Stimulated activated CD4-positive, alpha-beta T cell treated with anti-CD3 and anti-CD28 coated beads, Interleukin-4, amount 100 ng/mL, for 48 hours (primary cell): ENCODE measurements at places on chromosomes 11 and 22.

- DNase-seq, result no peak
Observed at GRCh38 chr11:96055706-96056387, 131.9 kb upstream of the MTMR2 start.

- no peak for DNase-seq
Observed at GRCh38 chr11:67651976-67652781, 1.6 kb upstream of the ACY3 start.

DNA sequence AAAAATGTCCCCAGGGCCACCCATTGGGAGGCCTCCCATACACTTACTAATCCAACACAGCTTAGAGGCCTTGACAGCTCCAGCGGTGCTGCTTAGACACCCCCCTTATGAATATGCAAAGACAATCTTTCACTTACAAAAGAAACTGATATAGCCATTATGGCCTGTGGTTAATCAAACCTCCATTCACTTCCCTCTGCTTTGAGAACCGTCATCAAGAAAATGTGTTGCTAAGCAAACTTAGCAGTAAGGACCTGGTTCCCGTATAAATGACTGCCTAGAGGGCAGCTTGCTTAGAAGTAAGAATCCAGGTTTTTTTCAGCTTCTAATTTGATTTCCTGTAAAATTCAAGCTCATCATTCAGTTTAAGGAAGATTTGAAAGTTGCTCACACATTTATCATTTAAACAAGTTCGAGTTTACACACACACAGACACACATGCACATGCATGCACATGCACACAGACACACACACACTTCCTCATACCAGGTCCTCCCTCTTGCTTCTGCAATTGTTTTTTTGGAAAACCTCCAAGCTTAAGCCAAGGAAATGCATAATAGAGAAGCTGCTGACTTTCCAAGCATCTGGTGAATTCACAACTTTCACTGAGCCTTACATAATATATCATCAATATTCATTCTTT, 137.7 kb upstream of the BLID start:
- DNase-seq, result no peak

- no peak for DNase-seq
Observed at GRCh38 chr11:84468235-84468634, 1158.9 kb downstream of the DLG2 start.

DNA sequence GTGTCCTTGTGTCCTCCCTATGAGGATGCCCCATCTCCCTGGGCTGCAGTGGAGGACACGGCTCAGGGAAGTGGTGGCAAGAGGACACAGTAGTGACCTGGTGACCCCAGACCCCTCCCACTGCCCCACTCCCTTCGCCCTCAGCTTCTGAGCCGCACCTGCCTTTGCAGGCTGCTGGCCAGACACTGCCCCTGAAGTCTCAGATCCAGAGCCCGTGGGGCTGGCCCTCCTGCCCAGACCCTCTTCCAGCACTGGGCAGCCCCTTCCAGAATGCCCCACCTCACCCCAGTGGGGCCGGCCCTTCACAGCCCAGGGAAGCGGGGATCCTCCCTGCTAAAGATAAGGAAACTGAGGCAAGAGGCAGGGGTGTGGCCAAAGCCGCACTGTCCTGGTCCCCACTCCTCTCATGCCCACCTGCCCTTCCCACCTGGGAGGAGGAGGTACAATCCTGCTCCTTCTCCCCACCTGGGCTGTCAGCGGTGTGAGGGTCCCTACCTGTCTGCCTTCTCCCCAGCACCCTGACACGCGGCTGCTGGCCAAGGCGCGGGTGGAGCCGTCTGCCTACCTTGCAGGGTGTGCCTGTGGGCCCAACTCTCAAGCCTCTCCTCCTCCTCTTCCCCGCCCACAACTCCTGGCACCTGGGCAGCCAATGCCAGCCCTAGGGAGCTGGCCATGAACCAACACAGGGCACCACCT, 17.3 kb downstream of the TRPM5 start:
- no peak for DNase-seq

DNA sequence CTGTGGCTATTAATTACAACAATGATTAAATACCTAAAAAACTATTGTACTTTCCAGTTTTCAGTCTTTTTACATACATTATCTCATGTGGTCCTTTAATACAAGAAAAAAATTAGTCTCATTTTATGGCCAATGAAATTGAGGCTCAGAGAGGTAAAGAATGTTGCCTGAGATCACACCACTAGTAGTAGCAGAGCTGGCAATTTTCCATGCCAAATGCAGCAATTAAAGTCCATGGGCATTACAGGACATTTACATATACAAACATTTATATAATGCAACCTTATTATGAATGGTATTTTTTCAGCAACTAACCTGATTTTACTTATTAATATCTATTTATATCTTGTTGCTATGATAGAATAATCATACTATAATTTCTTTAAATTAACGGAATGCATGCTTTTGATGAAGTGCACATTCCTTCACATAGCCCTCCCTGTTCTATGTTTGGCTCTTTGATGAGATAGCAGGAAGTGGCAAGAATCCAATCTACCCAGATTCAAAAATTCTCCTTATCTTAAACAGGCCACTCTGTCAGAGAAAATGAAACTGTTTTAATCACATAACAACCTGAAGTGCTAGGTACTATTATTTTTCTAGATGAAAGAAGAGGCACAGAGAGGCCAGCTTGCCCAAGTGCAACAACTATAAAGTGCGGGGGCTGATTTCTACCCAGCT, 120.9 kb upstream of the LDLRAD3 start:
- DNase-seq, result no peak

GRCh38 chr11:7671347-7672215, 1.7 kb downstream of the CYB5R2 start:
- peak; percentile 31 for DNase-seq

GRCh38 chr11:58134151-58134550, 8.8 kb upstream of the OR9I1 start:
- no peak for DNase-seq

DNA sequence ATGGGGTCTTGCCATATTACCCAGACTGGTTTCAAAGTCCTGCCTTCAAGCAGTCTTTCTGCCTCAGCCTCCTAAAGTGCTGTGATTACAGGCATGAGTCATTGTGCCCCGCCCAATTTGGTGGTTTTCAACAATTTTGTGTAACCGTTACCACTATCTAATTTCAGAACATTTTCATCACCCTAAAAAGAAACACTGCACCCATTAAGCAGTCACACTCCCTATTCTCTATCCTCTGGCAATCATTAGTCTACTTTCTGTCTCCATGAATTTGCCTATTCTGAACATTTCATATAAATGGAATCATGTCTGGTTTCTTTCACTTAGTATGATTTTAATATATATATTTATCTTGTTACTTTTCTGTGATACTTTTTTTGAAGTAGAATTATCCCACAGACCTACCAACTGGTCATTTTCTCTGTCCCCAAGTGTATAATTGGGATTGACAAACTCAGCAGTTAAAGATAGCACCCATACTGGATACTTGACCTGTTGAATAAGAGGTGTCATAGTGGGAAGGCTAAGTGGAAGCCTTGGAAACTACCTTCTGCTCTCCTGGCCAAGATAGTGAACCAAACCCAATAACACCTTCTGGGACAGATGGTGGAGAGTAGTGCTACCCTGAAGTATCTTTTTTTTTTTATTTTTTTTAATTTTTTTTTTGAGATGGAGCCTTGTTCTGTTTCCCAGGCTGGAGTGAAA, 64.8 kb downstream of the STIM1 start:
- peak; percentile 55 for DNase-seq

DNA sequence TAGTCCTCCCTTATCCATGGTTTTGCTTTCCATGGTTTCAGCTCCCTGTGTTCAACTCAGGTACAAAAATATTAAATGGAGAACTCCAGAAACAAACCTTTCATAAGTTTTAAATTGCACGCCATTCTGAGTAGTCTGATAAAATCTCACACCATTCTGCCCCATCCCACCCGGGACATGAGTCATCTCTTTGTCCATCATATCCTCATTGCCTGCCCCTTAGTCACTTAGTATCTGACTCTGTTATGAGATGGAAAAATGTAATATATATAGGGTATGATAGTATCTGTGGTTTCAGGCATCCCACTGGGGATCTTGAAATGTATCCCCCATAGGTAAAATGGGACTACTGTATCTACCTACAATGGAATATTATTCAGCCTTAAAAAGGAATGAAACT, 35.5 kb upstream of the FGF3 start:
- no peak for DNase-seq

GRCh38 chr22:41280065-41280464, 5.9 kb downstream of the RANGAP1 start:
- DNase-seq, result no peak

- no peak for DNase-seq
Observed at GRCh38 chr11:61369372-61370348, 7.5 kb downstream of the TMEM138 start.

- no peak for DNase-seq
Observed at GRCh38 chr22:20088263-20088648, 8.2 kb downstream of the DGCR8 start.

- no peak for DNase-seq
Observed at GRCh38 chr11:115925568-115926090, 421.4 kb upstream of the CADM1 start.

DNA sequence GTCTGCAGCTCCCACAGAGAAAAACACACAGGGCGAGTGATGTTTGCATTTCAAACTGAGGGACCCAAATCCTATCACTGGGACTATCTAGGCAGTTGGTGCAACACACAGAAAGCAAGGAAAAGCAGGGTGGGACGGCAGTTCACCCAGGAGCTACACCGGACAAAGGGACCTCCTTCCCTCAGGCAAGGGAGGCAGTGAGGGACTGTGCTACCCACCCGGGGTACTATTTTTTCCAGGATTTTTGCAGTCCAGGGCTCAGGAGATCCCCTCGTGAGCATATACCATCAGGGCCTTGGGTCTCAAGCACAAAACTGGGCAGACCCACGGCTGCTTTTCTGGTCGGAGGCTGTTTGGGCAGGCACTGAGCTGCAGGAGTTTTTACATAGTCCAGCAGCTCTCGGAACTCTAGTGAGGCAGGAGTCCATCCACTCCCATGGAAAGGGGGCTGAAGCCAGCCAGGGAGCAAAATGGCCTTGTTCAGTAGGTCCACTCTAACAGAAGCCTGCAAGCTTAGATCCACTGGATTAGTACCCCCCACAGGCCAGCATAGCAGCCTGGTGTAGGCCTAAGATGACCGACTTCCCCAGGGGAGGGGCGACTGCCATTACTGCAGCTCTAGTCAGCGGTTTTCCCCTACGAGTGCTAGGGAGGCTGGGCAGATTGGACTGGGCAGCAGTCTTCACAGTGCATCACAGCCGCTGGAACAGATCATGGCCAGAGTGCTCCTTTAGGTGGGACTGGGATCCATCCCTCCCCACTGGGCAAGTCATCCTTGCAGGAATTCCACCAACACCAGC, 28.2 kb downstream of the CARD18 start:
- no peak for DNase-seq

GRCh38 chr22:42074132-42074811, at the start of gene PHETA2:
Gene PHETA2, plus strand, starts transcription at chr22:42074248. Its CDS starts 3,046 bp downstream, at chr22:42077294.
- DNase-seq, result peak; percentile 45

- DNase-seq, result no peak
Observed at GRCh38 chr11:12767577-12767976, 93.4 kb downstream of the TEAD1 start.

DNA sequence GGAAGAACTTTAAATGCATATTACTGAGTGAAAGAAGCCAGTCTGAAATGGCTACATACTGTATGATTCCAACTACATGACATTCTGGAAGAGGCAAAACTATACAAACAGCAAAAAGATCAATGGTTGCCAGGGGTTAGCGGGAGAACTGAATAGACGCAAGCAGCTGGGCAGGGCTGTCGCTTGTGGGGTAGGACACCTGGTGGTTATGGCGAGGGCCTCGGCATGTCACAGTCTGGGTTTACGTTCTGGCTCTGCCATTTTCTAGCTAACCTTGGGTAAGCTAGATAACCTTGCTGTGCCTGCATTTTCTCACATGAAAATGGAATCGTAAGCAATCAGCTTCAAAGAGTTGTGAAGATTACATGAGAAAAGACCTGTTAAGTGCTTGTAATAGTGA, 55.2 kb upstream of the SYT13 start:
- DNase-seq, result no peak

- DNase-seq, result no peak
Observed at GRCh38 chr22:31244046-31244942, 32.2 kb downstream of the LIMK2 start.

- DNase-seq, result no peak
Observed at GRCh38 chr22:25100948-25101347, 98.7 kb upstream of the CRYBB3 start.

- no peak for DNase-seq
Observed at GRCh38 chr22:42693055-42693762, 27.5 kb downstream of the A4GALT start.

- DNase-seq, result no peak
Observed at GRCh38 chr22:31852691-31853421, 91.5 kb upstream of the YWHAH start.

- DNase-seq, result no peak
Observed at GRCh38 chr11:120695426-120695825, 183.9 kb downstream of the GRIK4 start.

GRCh38 chr11:117458275-117459122, 130.8 kb downstream of the CEP164 start:
- peak; percentile 30 for DNase-seq

DNA sequence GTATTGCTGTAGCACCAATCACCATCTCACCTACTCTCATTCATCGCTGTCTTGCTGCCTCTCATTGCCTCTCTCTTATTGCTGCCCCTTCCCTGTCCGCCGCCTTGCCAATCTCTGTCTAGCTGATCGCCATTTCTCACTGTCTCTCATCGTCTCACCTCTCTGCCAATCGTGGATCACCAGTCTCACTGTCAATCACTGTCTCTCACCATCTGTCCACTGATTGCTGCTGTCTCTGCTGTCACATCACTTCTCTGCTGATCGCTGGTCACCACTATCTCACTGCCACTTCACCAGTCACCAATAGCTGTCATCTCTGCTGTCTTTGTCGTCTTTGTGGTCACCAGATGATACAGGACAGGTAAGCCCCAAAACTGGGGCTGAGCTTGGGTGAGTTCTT, 20.6 kb upstream of the RNASEH2C start:
- DNase-seq, result no peak

DNA sequence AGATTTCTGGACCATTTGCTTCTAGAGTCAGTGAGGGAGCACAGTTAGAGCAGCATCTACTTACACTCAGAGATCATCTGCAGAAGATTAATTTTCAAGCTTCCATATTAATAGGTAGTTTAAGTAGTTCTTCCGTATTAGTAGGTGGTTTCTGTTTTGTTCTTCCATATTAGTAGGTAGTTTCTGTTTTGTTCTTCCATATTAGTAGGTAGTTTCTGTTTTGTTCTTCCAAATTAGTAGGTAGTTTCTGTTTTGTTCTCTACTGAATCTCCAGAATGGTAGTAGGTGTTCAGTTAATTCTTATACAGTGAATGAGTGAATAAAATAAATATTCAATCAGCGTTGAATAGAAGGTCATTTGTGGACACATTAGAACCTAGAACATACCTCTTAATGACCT, 175.7 kb downstream of the TMEM135 start:
- DNase-seq, result no peak

- DNase-seq, result peak; percentile 46
Observed at GRCh38 chr11:76810151-76810853, 27.1 kb downstream of the TSKU start.

DNA sequence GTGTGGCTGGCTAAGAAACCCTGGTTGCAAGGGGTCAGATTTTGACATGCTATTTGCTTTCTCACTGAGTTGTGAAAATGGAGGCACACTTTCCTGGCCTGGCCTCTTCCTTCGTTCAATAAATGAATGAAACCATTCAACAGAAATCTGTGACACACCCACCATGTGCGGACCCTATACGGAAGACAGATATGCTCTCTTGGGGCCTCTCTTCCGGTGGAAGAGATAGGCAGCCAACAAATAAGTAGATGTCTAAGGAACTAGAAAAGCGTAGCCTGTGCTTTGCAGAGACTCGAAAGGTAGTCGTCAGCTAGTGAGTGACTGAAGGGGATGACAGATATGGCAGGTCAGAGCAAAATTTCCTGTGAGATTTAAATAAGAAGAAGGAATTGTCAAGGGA, 5.3 kb downstream of the KCNQ1OT1 start:
- DNase-seq, result no peak

- no peak for DNase-seq
Observed at GRCh38 chr22:41927813-41928212, 1.2 kb upstream of the TNFRSF13C start.
